ENCODE measurements at places on chromosomes 6 and 20.

DNA sequence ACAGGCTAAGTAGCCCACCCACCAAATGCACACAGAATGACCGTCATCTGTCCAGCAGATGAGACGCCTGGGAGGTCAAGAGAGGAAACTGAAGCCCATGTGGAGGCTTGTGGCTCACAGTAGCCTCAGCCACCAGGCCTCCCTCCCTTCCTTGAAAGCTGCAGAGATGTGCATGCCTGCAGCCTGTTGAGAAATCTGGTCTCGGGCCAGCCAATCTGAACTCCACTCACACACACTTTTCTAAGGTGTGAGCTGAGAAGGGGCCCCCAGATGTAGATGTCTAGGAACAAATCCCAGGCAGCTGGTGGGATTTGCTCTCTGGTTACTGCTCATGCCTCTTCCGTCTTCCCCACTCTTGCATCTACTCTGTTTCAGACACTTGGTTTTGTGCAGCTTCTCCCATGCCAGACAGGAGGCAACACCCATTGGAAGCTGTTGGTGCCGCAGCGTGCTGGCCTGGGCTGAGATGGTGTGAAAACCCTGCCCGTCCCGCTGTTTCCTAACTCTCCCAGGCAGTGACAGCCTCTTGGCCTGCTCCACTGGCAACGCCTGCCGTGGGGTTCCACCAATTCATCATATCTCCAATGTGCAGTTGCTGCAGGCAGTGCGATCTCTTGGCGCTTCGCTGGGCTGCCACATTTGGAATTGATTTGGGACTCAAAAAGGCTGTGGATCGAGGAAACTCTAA is 24.1 kb upstream of the PAX1 start:
- no peak for DNase-seq

DNA sequence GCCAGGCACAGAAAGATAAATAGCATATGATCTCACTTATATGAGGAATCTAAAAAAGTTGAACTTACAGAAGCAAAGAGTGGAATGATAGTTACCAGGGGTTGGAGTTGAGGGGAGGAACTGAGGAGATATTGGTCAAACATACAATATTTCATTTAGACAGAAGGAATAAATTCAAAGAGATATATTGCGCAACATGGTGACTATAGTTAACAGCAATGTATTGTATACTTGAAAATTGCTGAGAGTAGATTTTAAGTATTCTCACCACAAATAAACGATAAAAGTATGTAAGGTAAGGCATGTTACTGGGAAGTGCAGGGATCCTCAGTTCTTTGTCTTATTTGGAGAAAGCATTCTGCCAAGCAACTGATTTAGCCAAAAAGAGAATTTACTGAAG is 171.9 kb downstream of the LMBRD1 start:
- DNase-seq = no peak

- DNase-seq = no peak
Measured at GRCh38 chr20:39778847-39779604, 816.9 kb downstream of the DHX35 start.

- DNase-seq = no peak
Measured at GRCh38 chr6:113719064-113719463, 138.1 kb upstream of the MARCKS start.

GRCh38 chr6:147741389-147741788 is 232.9 kb downstream of the SAMD5 start:
- DNase-seq = no peak

DNA sequence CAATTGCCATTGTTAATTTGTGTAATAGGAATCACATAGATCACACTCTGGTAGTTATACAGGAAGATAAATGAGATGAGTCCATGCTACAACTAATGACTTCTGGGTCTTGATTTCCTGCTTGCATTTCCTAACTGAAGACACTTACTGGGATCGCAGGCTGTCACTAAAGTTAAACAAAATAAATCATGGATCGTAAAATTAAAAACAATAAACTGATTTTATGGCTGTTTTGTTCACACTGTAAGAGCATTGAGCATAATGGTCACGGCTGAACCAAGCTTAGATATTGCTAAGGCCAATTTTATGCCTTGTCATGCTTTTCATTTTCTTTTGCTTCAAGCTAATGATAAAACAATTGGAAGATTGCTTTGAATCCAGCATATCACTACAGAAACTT is 332.5 kb upstream of the CITED2 start:
- no peak for DNase-seq

GRCh38 chr6:156946370-156946936 is 169.3 kb downstream of the ARID1B start:
- DNase-seq = no peak
